ENCODE measurements at places on chromosomes 7 and 10.

- no peak for DNase-seq
These were observed 134.8 kb downstream of the CUL2 start for GRCh38 chr10:34955391-34955790.

DNA sequence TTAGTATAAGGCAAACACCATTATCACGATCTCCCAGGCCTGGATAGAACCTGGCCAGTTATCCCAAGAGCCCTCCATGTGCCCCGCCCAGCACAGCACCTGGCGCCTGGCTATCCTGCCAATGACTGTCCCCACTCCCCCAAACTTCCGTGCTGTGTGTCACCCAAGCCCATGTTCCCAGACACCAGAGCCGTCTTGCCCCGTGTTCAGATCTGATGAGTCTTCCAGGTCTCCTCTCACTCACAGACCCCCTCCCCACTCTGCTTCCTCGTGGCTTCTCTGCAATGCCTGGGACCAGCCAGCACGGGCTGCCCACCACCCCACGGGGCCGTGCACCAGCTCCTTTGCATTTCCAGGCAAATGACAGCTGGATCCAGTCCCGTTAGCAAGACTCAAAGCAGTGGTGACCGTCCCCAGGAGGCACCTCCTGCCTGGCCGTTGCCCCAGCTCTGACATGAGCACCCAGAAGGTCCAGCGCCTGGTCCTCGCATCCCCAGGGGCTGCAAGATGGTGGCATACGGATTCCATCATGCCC is 43.8 kb upstream of the INPP5A start:
- DNase-seq, result no peak

- no peak for DNase-seq
These were observed 559.4 kb upstream of the AUTS2 start for GRCh38 chr7:69038915-69039314.

DNA sequence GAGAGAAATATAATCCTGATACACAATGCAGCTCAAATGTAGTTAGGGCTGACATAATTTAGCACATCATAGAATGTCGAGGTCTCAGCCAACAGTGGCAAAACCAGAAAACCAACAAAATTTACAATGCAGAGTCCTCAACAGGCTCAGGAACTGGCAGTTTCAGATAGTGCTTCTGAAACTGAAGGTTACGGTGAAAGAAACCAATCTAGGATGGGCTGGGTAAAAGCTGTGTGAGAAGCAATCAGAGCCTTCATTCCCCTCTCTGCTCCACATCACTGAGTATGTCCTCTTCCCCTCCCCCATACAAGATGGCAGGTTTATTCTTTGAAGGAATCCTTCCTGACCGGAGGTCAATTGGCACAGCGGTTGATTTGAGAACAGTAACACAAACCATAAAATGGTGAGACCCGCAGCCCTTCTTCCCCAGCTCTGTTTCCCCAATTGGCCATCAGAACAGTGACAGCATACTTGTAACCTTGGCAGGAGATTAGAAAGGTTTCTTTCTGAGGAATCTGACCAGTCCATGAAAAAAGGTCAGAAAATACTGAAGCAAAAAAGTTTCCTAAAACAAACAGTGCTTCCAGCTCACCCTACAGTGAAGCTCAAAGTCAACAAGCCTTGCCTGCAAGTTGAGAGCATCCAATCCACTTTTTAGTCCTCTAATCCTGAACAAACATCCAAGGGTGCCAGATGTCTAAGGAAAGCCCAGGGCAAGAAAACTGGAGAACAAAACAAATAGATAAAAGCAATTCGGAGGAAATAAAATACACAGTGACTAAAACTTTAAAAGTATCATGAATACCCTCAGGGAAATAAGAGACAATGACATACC is 53.9 kb upstream of the IL6 start:
- no peak for DNase-seq

All from hematopoietic multipotent progenitor cell treated with erythropoietin and hydrocortisone succinate and interleukin-3 and kit ligand, for 15 days (in vitro differentiated cells).